Kidney (tissue), 22 donors: ENCODE measurements at places on chromosomes 7 and 10. TPM values are rescaled to one million over a fixed set of nuclear protein-coding genes. Genes with fewer than 3 reads are reported as not detected.

DNA sequence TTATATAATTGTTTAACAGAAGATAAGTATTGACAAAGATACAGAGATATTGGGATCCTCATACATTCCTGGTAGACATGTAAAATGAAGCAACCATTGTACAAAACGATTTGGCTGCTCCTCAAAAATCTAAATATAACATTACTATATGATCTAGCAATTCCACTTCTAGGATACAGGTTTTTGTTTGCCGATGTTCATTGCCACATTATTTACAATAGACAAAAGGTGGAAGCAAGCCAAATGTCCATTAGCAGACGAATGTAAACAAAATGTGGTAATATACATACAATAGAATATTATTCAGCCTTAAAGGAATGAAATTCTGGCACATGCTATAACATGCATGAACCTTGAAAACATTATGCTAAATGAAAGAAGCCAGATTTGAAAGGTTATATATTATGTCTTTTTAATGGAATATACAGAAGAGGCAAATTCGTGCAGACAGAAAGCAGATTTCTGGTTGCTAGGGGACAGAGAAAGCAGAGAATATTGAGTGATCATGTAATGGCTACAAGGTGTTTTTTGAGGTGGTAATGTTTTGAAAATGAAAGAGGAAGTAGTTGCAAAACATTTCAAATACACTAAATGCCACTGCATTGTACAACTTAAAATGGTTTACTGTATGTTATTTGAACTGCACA is 44.9 kb downstream of the POLR1F start:
- no peak for DNase-seq

GRCh38 chr10:96374639-96374984 is 15.8 kb upstream of the OPALIN start:
- DNase-seq: peak; percentile 34

GRCh38 chr10:65197935-65198334 is 1676.7 kb downstream of the REEP3 start:
- DNase-seq: peak; percentile 0

- DNase-seq: no peak
Measured at GRCh38 chr7:70325509-70326101, 727.3 kb downstream of the AUTS2 start.

DNA sequence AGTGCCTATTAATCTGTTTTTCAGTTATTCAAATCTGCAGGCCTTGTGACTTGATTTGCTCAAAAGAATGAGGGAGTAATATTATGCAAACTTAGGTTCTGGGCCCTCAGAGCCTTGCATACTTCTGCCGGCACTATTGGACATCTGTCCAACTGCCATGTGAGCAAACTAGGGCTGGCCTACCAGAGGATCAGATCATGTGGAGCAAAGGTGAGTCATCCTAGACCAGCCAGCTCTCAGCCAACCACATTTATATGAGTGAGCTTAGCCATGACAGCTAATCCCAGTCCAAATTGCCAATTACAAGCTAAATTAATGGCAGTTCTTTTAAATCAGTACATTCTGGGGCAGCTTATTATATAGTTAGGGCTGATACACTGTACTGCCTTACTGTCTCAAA is 69.6 kb downstream of the SDHAF3 start:
- no peak for DNase-seq

- no peak for DNase-seq
Measured at GRCh38 chr10:3896161-3896560, 111.2 kb upstream of the KLF6 start.

DNA sequence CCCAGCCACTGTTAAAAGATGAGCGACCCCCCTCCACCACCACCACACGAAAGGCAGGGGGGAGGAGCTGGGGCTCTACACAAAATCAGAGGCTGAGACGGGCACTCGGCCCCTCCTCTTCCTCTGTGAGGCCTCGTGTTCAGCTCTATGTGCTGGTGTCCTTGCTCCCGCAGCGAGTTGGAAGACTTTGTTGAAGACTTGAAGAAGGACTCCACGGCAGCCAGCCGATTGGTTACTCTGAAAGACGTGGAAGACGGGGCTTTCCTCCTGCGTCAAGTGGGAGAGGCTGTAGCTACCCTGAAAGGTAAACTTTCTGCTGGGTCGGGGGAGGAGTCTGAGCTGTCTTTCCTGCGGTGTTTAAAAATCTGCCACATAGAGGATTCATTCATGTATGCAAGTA is 203.7 kb downstream of the ARHGAP21 start:
- no peak for DNase-seq

- DNase-seq: no peak
Measured at GRCh38 chr7:82685214-82685613, 241.6 kb upstream of the CACNA2D1 start.

GRCh38 chr10:114684822-114685209 is 26.7 kb upstream of the ABLIM1 start:
- DNase-seq: no peak

DNA sequence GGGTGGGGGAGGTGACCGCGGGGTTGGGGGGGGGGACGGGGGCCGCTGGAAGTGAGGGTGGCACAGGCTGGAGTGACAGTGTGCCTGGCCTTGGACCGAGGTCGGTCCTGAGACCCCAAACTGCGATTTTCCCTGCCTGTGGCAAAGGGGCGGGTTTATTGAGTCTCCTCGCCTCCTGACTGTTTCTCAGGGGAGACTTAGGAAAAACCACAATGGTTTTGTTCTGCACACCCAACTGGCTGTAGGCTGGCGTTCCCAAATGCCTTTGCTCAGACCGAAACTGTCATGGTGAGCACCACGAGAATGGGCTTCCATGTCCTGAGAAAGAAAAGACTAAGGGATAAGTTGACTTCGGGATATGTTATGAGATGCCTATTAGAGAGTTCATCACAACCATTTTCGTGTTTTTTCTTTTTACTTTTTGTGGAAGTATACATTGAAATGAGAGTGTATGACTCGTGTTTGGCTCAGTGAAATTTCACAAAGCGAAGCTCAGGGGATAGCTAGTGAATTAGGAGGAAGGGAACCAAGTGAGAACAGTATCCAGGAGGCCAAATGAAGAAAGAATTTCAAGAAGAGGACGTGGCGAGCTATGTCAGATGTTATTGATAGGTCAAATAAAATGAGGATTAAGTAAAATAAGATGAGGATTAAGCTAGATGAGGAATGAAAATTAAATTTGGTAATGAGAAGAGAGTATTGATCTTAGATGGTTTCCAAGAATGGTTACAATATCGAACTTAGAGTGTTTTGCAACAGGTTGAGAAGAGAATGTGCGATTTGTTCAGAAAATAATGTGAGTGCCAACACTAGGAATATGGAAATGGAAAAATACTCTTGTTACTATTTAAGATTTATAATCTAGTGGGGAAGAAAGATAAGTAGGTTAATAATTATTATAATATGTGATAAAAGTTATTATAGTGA is 918 bp downstream of the NET1 start:
- peak; percentile 33 for DNase-seq

DNA sequence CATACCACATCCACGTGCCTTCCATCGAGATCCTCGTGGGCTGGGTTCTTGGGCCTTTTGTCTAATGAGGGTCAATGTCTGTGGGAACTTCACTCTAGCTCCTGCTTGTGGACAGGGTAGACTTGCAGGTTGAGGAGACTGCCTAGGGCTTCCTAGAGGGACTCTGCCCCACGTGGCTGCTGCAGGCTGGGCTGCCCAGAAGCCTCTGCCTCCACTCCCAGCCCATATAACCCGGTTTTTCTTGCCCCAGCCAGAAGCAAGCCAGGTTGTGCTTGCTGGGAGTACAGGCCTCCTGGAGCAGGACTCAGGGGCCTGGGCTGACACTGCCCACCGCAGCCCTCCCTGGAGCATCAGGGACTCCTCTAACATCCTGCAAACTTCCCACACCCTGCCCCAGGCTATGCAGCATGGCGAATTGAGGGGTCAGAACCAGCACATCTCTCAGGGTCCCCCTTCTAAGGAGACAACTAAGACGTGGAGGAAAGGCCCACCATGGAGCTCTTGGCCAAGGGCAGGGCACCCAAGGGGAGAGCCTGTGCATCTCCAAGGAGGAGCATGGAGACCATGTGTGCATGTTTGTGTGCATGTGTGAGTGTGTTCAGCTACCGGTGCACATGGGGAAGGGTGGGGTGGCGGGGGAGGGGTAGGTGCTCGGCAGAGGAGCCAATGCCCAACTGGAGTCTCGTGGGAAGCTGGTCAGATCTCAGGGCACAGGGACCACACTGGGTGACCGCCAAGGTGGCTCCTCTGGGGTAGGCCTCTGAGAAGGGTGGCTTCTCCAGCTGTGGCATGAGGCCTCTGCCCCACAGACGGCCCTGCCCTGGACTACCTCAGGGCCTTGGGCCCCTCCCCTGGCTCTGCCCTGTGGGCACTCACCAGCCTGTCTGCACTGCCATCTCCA is 62.6 kb downstream of the RASGEF1A start:
- DNase-seq: no peak

The ADCYAP1R1 gene
- total RNA-seq: not detected

The CTNNA3 gene
- total RNA-seq: 0.72 TPM

The LRRC18 gene
- not detected for total RNA-seq

The CYP2C19 gene
- total RNA-seq: 0.28 TPM

The PTPRZ1 gene
- 0.98 TPM for total RNA-seq

The PTF1A gene
- total RNA-seq: not detected

The SFTPD gene
- total RNA-seq: 1.7 TPM
